ENCODE measurements at places on chromosomes 2 and 18.

GRCh38 chr18:70994116-70994515 is 705.3 kb downstream of the SOCS6 start:
- DNase-seq, result no peak

DNA sequence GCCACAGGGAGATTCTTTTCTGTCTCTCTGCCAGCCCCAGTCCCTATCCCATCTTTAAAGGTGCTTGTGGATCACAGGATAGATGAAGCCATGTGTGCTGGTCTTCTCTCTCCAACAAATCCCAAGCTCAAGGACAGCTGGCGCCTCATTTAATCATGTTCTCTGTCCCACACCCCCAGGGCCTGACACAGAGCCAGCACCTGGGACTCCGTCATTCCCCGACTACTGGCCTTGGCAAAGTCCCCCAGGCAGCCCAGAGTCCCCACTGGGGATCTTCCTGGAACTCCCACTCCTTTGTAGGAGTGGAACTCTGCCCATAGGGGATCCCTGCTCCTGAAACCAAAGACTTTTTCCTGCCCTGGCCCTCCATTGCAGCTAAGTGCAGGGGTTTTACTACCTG is 60.8 kb downstream of the MTHFD2 start:
- DNase-seq, result no peak

GRCh38 chr18:13054336-13054735 is 63.2 kb downstream of the CEP192 start:
- no peak for DNase-seq

- DNase-seq, result no peak
These were observed 139.6 kb upstream of the CYP1B1 start for GRCh38 chr2:38215522-38215921.

All from smooth muscle cell of the brain vasculature (primary cell).